HuH-7 (cell line): ENCODE measurements at places on chromosomes 7 and 10.

DNA sequence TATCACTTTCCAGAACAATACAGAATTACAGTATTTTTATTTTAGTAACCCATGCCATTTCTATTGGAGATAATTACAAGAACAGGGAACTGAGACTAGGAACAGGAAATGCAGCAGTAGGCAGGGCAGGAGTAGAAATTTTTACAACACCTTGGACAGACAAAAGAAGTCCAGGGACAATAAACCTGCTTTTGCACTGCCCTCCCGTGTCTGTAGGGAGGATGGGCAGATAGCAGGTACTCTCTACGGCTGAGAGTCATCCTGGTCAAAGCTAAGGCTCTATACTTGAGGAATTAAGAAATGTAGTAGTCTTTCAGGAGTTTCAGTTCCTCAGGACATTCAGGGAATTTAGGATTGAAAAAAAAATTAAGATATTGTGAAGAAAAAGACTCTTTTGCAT, 63.4 kb downstream of the VAX1 start:
- no peak for DNase-seq

- DNase-seq, result no peak
Observed at GRCh38 chr10:62166331-62167131, 102.1 kb downstream of the RTKN2 start.

- DNase-seq, result no peak
Observed at GRCh38 chr7:154676422-154677073, 326.4 kb downstream of the PAXIP1 start.

DNA sequence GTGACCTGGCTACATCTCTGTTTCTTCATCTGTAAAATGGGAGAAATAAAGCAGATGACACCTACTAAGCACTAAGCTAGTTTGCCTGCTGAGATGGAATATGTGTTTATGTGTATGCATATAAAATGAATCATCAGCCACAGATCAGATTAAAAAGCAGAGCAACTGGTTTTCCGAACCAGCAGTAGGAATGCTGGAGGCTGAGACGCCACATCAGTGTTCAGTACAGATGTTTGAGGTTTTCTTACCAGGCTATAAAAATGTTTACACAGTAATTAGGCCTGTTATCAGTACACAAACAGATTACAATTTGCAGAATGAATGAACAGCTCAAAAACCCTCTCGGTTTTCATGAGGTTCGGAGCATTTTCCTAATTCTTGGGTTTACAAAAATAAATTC, 85.8 kb downstream of the CALN1 start:
- no peak for DNase-seq

DNA sequence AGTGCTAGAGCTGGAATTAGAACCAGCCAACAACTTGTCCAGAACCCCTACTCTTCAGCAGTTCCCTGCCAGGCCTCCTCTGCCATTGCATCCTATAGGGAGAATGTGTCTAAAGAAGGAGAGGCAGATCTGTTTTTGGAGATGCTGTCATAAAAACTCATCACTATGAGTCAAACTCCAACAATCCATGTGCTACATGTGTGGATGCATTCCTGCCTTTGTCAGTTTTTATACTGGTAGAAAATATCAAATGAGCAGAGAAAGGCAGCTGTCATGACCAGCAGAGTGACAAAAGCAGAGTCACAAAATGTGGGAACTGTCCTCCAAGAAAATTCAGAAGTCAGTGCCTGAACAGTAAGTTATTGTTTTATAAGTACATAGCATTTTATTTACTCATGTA, 93.0 kb downstream of the ABLIM1 start:
- no peak for DNase-seq

- no peak for DNase-seq
Observed at GRCh38 chr7:13312307-13312706, 624.9 kb downstream of the ARL4A start.

- no peak for DNase-seq
Observed at GRCh38 chr7:50306494-50307367, 2.2 kb downstream of the IKZF1 start.

- no peak for DNase-seq
Observed at GRCh38 chr10:100826661-100826982, 81.2 kb downstream of the PAX2 start.

GRCh38 chr7:27883696-27884095, 143.7 kb downstream of the TAX1BP1 start:
- DNase-seq, result no peak

DNA sequence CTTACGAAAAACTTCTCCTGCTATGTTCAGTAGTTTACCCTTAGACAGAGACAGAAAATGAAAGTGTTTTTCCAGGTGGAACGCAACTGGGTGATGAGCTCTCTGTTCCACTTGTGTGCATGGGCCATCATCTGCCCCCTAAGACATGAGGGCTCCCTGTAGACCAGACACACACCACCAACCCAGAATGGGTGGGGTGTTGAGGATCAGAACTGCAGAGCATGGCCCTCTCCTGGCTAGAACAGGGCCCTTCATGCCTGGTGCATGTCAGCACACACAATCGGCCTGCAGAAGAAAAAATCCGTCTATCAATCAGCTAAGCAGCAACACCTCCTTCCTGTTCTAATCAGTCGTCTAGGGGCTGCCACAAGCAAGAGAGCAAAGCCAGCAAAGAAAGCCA, 186.2 kb upstream of the INHBA start:
- no peak for DNase-seq

DNA sequence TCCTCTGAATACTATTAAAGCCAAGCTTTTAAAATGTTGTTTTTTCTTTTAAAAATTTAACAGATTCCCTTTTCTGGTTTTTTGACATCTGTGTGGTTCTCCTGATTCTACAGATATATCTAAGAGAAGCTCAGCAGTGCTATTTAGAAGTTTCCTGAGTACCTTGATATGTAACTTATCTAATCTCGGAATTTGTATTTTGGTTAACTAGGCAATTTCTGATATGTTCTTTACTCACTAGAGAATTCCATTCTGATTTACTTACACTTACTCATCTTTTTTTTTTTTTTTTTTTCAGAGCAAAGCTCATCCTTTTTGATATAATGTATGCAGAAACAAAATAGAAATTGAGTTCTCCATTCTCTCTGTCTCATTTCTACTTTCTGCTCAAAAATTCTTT, 63.8 kb downstream of the PALS2 start:
- DNase-seq, result no peak

DNA sequence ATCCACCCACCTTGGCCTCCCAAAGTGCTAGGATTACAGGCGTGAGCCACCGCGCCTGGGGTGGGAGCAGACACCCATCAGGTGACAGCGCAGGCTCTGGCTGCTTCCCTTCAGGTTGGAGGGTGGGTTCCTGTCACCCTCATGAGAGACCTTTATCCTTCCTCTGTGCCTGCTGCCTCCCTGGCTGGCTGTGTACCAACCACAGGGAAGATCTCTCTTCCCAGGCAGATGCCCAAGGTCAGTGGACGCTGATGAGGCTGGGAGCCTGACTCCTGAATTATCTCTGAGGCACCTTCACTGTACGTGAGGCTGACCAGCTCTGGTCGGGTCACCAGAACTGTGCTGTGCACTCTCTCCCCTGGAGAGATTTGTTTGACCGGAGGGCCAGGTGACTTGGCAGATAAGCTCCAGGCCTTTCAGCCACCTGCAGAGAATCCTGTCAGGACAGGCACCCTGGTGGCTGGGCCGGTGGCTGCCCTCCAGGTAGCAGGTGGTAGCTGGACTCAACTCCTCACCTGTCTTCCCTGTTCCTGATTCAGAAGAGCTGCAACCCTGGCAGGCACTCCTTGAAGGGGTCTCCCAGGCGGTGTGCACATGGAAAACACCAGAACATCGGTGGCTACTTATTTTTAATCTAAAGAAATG, 251.9 kb downstream of the GLRX3 start:
- DNase-seq, result no peak

DNA sequence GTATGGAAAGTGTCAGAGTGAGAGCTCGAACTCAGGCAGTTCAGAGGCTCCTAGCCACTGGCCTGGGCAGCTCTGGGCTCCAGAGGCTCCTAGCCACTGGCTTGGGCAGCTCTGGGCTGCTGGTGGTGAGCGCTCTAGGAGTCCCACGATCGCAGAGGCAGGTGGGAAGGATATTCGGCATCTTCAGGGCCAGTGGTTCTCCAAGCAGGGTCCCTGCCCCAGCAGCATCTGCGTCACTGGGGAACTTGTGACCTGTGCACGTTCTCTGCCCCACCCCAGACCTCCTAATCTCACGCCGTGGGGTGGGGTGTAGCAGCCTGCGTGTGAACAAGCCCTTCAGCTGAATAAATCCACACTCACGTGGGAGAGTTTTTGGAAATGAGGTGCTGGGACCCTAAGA, 25.2 kb upstream of the BTBD16 start:
- no peak for DNase-seq

DNA sequence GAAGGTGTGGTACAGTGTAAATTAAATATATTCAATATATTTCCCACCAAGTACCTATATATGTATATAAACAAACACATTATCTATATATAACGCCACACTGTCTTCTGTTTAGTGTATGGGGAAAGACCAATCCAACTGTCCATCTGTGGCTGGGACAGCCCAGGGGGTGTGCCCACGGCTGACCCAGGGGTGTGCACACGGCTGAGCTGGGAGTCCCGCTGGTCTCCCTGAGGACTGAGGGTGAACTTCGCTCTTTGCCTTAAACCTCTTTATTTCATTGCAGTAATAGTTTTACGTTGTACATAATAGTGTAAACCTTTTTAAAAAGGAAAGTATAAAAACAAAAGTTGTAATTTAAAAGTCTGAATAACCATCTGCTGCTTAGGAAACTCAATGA, 6.3 kb downstream of the EN2 start:
- DNase-seq, result peak; percentile 64

DNA sequence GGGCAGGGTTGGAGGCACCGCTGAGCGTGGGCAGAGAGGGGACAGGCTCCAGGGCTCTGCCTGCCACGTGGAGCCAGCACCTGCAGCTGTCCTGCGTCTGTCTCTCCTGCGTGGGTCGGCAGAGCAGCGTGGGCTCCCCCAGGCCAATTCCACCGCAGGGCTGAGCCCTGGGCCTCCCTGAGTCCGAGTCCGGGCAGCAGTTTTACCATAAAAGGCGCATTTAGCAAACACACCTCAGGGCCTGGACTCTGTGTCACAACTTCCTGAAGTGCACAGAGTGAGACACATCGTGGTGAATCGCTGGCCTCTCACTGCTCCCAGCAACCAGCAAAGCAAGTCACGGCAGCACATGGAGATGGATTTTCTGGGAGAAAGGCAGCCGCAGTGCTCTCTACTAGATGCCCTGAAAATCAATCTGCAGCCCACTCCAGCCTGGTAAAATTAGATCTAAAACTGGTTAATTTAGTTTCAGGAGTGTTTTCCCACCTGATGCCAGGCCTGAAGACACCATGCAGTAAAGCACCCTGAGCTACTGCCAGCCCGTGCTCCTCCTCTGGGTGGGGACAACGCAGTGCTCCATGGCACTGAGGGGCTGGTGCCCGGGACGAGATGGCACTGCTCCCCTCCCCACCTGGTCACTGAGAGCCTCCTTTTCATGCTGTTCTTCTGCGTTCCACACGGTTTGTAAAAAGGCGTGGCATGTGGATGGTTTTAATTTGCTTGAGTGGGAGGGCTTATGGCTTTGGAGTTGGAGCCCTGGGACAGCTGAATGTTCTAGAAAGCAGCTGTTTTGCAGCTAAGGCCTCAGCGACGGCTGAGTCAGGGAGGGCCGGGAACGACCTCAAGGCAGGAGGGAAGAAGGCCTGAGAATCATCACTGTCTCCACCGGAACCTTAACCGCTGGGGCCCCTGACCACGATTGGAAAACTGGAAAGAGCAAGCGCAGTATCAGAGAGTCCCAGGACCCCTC, 336.9 kb downstream of the ADARB2 start:
- DNase-seq, result no peak

DNA sequence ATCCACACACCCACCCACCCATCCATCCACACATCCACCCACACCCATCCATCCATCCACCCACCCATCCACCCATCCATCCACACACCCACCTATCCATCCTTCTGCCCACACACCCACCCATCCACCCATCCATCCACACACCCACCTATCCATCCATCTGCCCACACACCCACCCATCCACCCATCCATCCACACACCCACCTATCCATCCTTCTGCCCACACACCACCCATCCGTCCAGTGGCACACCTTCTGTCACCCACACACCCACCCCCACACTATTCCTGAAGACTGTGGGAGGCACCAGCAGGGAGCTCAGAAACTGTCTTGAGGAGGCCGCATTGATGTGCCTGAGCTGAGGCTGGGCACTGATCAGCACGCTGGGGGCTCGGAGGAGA, 9.1 kb downstream of the TECPR1 start:
- DNase-seq, result no peak

DNA sequence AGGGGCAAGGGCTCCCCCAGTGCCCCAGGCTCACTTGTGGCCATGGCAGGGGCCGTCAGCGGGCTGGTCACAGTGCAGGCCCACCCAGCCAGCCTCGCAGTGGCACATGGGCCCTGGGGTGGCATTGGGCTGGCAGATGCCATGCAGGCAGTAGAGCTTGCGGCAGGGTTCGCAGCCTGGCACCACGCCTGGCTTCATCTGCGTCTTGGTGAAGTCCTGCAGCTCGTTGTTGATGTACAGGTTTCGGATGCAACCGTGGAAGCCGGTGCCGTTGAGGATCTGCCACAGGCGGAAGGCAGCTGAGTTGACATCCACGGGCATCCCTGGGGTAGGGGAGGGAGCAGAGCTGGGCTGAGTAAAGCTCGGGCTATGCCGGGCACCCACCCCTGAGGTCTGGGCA, 170.6 kb downstream of the LCOR start:
- no peak for DNase-seq

- DNase-seq, result no peak
Observed at GRCh38 chr10:112784022-112784461, 166.0 kb upstream of the TCF7L2 start.

GRCh38 chr10:131155876-131156230, 155.7 kb downstream of the TCERG1L start:
- DNase-seq, result no peak

DNA sequence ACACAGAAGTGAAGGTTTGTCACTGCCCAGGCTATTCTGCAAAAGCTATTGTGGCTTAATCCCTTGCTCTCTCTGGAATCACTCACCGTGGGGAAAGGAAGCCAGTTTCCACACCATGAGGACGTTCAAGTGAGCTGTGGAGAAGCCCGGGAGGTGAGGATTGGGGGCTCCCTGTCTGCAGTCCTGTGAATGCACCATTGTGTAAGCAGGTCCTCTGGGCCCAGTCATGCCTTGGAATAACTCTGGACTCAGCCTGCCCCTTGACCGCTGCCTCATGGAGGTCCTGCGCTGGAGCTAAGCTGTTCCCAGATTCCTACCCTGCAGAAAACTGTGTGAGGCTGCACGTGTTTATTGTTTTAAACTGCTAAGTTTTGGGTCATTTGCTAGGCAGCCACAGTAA, 33.5 kb downstream of the LYZL2 start:
- DNase-seq, result no peak

- no peak for DNase-seq
Observed at GRCh38 chr7:131321656-131322055, 6.0 kb upstream of the MKLN1 start.

DNA sequence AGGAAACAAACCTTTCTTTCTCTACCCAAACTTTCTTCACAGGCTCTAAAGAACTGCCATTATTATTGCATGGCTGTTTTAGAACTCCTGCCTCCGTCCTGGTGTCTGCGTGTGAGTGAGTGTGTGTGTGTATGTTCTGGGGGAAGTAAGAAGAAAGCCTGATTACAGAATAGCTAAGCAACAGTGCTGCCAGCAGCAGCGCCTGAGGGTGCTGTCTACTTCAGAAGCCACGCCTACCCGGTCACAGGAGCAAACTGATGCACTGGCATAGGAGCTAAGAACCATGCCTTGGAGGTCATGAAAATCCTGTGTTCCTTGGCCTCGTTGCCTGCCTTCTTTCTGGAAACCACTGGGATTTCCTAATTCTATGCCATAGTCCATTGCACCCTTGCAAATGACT, 25.2 kb downstream of the LIPK start:
- DNase-seq, result no peak
